Right hindlimb (tissue), 1 donor: ENCODE measurements at places on chromosomes 11 and 22.

DNA sequence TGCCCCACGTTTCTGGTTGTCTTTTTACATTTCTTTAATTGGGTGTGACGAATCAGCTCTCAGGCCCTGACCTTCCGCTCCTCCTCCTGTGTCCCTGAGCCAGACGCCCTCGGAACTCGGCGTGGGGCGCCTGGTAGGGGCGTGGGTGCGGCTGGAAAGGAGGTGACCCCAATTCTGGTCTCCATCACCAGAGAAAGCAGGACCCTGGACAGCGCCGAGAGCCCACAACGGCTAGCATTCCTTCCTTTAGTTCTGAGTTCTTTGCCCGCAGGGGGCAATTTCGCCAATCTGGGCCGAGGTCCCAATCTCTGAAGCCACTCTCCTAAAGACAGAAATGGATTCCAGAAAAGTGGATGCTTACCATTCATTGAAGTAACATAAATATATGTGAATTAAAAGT, 11.7 kb upstream of the RBMXL2 start:
- no peak for DNase-seq

DNA sequence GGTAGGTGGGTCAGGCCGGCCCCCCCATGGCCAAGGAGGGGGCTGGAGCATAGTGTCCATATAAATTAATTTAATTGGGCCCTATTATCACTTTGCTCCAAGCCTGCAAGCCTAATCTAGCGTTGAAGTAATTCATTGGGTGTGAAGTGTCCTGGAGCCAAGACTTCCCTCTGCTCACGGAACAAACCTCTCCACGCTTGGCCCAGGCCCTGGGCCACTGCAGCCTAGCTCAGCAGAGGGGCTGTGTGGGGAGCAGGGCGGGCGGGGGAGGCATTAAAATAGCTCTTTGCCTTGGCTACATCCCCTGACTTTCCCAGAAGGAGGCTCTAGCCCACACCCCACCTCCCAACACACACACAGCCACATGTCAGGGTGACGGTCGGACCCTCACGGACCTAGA, 73.5 kb downstream of the THAP12 start:
- DNase-seq, result peak; percentile 79

- peak; percentile 63 for DNase-seq
Measured at GRCh38 chr11:10375280-10375971, 70.6 kb downstream of the ADM start.

GRCh38 chr22:29457730-29458129, 19.3 kb downstream of the RFPL1 start:
- no peak for DNase-seq

- DNase-seq, result peak; percentile 58
Measured at GRCh38 chr22:25475257-25476022, 89.0 kb upstream of the GRK3 start.

GRCh38 chr22:49457946-49458707, 369.5 kb downstream of the BRD1 start:
- no peak for DNase-seq

GRCh38 chr11:71548716-71549151, 514 bp downstream of the KRTAP5-9 start:
- DNase-seq, result no peak

GRCh38 chr22:17912945-17913721, 111.2 kb downstream of the MICAL3 start:
- peak; percentile 56 for DNase-seq

GRCh38 chr11:19164881-19165280, 36.9 kb downstream of the CSRP3 start:
- DNase-seq, result no peak
